Foreskin melanocyte (primary cell): ENCODE measurements at places on chromosomes 6 and 20.

GRCh38 chr6:108557494-108558371, 3.0 kb upstream of the FOXO3 start:
- no peak for DNase-seq

- DNase-seq, result no peak
These were observed 6.2 kb downstream of the PTPN1 start for GRCh38 chr20:50516180-50516934.

- DNase-seq, result no peak
These were observed 697.8 kb downstream of the KIF16B start for GRCh38 chr20:15875446-15875845.

DNA sequence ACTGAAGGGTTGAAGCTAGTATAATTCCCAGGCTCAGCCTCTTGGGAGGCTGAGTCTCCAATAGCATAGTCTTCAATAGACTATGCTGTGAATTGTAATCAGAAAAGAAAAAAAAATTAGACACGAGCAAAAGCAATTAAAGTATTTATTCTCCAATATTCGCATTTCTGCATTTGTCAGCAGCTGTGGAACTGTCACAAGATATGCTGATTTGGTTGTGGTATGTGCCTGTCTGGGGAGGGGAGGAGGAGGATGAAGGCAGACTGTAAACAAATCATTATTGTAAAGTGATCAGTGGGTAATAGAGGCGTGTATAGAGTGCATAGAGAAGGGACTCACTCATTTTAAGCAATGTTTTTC, 10.1 kb upstream of the BICRAL start:
- DNase-seq, result no peak

DNA sequence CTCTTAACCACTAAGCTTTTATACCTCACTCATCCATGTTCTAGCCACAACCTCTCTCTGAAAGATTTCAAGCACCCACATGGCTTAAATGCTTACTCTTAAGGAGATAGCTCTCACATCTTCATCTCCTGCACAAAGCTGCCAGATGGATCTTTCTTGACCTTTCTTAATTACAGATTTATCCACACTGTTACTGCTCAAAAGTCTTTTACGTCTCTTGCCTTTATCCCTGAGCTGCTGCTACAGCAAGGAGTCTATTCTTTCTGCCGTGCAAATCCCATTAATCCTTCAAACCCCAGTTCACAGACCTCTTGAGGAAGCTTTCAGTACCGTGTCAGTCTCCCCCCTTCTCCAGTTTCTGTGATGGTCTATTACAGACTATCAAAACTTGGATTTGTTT, 54.6 kb downstream of the B4GALT5 start:
- no peak for DNase-seq

- no peak for DNase-seq
These were observed 21.5 kb upstream of the TMEM244 start for GRCh38 chr6:129882510-129883023.

DNA sequence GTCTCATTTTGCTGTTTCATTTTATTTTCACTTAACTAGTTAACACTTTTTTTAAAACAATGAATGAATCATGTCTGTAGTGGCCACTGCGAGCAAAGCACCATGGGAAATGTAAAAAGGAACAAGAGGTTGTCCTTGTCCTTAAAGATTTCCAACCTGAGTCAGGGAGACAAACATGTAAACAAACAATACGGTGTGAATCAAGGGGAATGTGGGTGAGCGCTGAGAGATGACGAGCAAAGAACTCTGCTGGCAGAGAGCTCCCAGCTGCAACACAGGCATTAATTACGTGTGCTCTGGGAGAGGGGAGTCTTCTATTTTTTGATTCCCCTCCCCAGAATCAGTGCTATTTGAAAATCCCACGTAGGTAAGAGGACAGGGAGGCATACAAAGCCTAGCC, 84.3 kb downstream of the ATXN1 start:
- DNase-seq, result no peak

GRCh38 chr6:56734335-56734734, 91.6 kb upstream of the DST start:
- DNase-seq, result no peak

DNA sequence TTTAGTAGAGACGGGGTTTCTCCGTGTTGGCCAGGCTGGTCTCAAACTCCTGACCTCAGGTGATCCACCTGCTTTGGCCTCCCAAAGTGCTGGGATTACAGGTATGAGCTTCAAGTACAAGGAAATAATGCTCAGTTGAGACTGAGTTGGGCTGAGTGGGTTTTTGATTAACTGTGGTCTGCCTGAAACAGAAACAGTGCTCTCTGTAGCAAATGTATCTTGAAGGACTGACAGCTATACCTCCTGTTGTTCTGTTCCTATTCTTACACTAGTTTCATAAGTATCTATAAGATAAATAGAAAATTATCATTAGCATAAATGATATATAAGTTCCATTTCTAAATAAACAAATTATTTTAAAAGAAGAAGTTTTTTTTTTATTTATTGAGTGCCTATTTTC, 142.8 kb upstream of the PTPRK start:
- no peak for DNase-seq

DNA sequence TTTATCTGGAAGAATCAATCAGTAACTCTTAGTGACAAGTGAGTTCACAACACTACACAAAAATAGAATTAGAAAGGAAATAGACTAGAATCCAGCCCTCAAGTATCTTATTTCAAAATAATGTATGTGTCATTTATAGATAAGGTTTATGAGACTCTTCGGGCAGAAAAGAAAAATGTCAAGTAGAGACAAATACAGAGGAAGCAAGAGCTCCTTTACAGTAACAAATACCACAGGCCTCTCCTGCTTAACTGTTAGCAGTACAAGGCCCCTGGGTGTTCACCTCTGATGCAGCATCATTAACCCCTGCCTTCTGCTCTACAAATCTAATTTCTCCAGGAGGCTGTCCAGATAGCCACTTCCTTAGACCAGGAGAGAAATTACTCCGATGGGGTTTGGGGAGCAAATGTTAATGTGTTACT, 76.7 kb downstream of the UBE3D start:
- DNase-seq, result no peak

DNA sequence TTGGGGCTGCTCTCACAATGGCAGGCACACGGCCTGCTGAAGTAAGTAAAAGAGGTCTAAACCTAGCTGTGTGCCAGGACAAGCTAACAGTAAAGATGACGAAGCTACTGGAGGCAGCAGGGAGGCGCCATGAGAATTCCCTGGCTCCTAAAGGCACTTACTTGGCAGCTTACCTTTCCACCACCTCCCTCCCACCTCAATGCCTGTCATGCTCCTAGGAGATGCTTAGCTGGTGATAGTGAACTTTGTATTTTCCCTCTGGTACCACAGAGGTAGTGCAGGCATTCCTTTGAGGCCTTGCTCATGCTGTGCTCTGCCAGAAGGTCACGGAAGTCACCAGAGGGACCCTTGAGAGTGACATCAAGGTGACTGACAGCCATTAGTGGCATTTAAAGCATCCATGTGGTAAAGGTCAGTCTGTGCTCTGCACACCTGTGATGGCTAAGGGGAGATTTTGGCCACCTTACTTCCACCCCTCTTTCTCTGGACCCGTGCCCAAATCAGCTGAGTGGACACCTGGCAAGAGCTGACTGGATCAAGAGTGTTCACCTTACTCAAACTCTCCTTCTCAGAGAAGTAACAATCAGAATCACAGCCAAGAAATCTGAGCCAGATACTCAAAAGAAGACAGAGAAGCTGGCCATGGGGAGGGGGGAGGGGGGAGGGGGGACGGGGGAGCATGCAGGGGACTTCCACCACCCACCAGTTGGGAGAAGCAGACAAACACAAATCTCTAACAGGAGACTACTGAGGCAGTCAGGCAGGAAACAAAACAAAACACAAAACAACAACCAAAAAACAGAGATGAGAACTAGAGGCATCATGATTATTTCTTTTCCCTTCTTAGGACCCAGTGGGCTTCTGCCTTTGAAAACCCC, 2.9 kb downstream of the FKBP1A start:
- no peak for DNase-seq

GRCh38 chr6:162688751-162689345, 38.7 kb downstream of the PRKN start:
- DNase-seq, result no peak

DNA sequence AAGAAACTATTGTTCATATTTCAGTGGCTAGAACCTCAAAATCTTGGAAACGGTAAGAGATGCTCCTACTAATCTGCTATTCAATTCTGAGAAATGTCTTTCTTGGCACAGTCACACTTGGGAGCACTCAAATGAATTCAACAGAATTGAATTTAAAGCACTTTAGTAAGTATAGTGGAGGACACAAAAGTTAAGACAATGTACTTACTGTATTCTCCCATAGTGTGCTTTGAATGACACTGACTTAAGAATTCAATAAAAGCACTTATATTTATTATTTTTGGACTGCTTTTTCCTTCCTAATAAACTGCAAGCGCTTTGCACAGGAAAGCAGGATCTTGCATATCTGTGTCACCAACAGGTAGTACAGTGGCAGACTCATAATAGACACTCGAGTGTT, 156.1 kb upstream of the RIMS1 start:
- no peak for DNase-seq

GRCh38 chr6:35170166-35170565, 29.0 kb upstream of the TCP11 start:
- DNase-seq, result no peak

- DNase-seq, result no peak
These were observed 1.9 kb upstream of the BLOC1S5 start for GRCh38 chr6:8066108-8066507.

GRCh38 chr20:41645372-41645771, 27.2 kb upstream of the CHD6 start:
- DNase-seq, result peak; percentile 51

DNA sequence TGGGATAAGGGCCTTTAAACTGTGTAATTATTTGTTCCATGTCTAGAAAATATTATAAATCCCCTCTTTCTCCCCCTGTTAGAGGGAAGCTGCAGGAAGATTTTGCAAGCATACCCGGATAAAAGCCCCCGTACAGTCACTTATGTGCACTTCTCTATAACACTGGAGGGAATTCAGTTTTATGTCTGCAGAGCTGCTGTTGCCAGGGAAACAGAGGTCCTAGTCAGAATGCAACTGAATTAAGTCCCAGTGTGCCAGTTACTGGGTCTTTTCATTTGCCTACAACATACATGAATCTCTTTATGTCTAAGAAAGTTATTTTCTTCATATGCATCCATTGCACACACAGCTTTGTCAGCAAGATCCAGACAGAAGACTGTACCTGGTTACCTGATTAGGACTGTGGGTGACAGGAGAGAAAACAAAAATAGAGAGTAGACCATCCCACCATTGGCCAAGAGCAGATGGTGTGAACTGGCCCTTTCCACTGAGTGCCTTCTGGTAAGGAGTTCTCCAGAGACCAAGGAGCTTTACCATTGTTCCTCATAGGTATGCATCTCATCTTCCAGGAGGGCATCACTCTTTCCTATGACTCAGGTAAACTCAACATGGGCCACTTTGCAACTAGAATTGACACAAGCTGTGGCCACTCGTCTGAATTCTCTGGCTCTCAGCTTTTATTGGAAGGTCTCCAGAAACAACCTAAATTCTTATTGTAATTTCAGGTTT, 180.8 kb upstream of the PHACTR1 start:
- DNase-seq, result no peak

DNA sequence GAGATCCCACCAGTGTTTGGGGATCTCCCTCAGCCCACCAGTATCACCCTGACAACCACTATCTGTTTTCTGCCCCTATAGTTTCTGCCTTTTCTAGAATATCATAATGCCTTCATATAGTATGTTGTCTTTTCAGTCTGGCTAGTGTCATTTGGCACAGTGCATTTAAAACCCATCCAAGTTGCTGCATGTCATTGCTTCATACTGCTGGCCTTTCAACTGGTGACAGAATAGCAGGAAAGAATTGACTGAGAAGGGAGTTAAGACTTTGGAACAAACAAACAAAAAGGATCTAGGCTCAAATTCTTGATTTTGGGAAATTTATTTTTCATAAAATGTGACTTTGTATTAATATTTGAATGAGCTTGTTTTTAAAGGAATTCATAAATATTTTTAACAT, 4.5 kb downstream of the LMBRD1 start:
- no peak for DNase-seq

DNA sequence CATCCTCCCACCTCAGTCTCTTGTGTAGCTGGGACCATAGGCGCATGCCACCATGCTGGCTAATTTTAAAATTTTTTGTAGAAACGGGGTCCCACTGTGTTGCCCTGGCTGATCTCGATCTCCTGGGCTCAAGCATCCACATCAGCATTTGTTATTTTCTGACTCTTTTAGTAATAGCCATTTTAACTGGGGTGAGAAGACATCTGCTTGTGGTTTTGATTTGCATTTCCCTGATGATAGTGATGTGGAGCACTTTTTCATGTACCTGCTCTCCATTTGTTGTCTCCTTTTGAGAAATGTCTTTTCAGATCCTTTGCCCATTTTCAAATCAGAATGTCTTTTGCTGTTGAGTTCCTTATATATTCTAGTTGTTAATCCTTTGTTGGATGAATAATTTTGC, 22.2 kb upstream of the TULP4 start:
- DNase-seq, result no peak

GRCh38 chr6:156057869-156058268, 602.2 kb upstream of the NOX3 start:
- DNase-seq, result no peak

DNA sequence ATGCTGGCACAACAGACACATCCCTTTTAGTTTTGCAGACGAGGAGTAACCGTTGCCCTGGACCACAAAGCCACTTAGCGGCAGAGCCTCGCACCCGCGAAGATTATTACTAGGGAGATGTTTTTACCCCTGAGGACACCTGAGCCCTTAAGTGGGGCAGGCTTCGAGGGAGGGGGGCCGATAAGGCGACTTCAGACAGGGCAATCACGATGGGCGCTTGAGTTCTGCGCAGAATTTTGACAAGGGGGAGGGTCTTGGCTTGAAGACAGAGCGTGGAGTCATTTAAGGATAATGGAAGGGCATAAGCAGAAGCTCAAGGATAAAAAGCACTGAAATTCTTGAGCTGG, 650 bp upstream of the TTK start:
- DNase-seq, result no peak

DNA sequence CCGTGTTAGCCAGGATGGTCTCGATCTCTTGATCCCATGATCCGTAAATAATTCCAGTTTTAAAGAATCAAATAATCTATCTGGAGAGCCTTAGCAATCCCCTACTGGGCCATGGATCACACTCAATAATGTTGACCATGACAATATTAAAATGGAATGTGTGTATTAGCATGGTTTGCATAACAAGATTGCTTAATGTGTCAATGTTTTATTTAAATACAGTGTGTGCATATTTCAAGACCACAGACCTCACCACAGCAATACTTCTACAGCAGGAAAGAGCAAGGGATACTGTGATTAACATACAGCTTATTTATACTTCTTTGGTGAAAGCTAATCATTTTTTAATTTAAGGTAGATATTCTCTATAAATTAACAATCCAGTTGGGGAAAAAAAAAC, 470.4 kb downstream of the TFAP2B start:
- no peak for DNase-seq
